ENCODE measurements at places on chromosomes 7 and 10.

GRCh38 chr10:12191715-12192114 is 4.0 kb downstream of the NUDT5 start:
- DNase-seq, result no peak

- no peak for DNase-seq
Measured at GRCh38 chr10:88996927-88997326, 6.3 kb downstream of the FAS start.

- no peak for DNase-seq
Measured at GRCh38 chr7:102234801-102235550, 51.7 kb upstream of the SH2B2 start.

DNA sequence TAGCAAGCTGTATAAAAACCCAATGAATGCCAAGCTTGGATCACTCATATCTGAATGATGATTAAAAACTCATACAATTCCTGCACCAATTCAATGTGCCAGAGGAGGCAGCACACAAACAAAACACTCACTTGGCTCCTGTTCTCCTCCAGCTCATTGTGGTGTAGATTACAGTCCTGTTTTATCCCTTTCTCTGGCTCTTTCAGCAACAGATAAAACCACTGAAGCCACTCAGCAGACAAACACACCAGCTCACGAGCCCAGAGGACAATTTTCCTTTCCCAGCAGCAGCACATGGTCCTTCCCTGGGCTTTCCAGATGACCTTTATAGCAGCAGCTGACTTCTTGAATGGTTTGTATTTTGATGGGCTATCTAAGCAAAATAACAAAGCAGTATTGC is 107.3 kb upstream of the STARD3NL start:
- no peak for DNase-seq

- DNase-seq, result peak; percentile 3
Measured at GRCh38 chr7:150586785-150587152, 19.6 kb downstream of the GIMAP4 start.

GRCh38 chr10:2202401-2202800 is 465.1 kb upstream of the ADARB2 start:
- DNase-seq, result no peak

DNA sequence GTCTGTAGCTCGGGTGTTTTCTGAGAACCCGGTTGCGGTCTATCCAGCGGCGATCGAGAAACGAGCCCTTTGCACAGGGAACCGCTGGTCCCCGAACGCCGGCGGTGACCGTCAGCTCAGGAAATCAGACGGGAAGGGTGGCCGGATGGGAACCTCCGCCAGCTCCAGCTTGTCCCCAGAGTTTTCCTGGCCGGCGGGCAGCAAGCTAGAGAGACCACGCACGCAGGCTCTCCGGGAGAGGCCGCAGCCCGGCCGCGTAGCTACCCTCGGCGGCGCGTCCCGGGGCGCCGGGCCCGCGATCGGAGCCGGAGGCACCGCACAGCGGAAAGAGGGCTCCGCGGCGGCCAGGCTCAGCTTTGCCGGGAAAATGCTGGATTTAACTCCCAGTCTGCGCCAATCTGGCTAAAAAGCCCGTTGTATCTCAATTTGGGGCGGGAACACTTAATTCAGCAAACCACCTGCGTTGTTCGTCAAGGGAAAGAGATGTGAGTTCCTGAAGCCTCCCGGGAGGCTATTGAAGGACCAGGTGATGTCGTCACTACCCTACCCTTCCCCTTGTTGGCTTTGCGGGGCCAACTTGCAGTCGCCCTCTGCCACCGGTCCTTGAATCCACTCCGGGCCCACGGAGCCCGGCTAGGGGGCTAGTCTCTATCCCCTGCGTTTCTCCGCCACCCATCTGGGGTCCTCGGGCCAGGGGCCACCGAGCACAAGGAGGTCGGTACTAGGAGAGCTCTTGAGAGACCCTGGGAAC is 859 bp upstream of the CH25H start:
- DNase-seq, result no peak

GRCh38 chr10:124798781-124799180 is 2.8 kb upstream of the ABRAXAS2 start:
- DNase-seq, result no peak

DNA sequence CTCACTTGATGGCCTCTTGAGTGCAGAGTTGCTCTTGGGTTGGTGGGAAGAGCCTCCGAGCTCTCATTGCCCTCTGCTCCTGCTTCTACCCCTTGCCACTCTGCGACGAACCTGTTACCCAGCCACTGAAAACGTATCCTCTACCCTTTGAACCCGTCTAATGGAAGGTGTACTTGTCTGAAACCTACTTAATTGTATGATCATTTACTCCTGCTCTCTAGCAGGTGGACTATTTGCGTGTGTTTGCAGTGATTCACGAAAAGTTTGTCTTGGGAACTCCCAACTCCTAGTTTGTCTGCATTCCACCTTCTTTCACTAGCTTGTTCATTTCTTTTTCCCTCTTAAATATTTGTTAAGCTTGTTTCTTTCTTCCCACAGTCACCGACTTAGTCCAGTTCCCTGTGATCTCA is 503 bp downstream of the CROT start:
- peak; percentile 64 for DNase-seq

- peak; percentile 69 for DNase-seq
Measured at GRCh38 chr7:67019562-67020390, 23.1 kb downstream of the TYW1 start.

GRCh38 chr7:25119102-25119501 is 6.0 kb downstream of the CYCS start:
- no peak for DNase-seq

- DNase-seq, result no peak
Measured at GRCh38 chr7:70177166-70177565, 578.9 kb downstream of the AUTS2 start.

DNA sequence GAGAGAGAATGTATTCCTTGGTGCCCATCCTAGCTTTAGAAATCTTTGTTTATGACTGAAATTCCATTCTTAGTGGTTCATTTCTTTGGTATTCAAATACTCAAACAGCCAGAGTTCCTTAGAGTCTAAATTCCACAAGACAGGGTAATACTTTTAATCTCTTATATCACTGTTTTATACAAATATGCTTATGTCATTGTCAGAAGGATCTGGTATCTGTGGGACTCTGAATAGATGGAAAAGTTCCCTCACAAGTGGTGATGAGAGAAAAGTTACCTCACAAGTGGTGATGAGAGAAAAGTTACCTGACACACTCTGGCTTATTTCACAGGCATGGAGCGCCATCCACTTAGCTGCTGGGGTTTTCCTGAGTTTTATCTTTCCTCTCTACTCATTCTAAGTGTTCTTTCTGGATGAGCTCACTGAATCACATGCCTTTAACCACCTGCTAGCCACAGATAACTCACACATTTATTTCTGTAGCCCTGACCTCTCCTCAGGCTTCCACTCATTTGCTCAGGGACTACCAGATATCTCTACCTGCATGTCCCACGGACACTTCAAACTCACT is 784.0 kb downstream of the SUGCT start:
- peak; percentile 95 for DNase-seq

DNA sequence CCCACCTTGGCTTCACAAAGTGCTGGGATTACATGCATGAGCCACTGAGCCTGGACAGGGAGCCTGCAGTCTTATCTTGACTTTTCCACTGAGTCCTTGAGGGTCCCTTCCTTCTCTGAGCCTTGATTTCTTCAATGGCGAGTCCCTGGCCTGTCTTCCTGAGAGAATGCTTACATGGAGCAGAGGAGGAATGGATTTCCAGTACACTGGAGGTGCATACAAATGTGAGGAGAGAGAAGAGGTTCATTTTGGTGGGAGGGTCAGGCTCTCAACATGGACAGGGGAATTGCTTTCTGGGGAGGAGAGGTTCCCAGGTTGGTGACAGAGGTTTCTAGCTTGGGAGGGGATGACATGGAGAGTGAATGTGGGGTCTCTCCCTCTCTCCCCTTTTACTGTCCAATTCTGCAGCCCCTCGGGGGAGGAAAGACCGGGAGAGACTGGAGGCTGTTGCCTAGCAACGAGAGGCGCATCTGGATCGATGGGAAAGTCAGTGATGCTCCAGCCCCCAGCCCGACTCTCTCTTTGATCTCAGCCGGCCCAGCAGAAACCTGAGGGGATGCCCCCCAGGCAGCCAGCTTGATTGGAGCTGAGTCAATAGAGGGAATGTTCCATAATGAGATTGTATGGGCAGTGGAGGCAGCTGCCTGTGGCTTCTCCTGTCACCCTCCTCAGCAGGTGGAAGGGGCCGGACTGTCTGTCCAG is 14.8 kb downstream of the SRRM3 start:
- no peak for DNase-seq

- DNase-seq, result no peak
Measured at GRCh38 chr7:155455776-155456737, 1.9 kb upstream of the EN2 start.

- DNase-seq, result no peak
Measured at GRCh38 chr10:121449482-121449924, 148.7 kb downstream of the FGFR2 start.

DNA sequence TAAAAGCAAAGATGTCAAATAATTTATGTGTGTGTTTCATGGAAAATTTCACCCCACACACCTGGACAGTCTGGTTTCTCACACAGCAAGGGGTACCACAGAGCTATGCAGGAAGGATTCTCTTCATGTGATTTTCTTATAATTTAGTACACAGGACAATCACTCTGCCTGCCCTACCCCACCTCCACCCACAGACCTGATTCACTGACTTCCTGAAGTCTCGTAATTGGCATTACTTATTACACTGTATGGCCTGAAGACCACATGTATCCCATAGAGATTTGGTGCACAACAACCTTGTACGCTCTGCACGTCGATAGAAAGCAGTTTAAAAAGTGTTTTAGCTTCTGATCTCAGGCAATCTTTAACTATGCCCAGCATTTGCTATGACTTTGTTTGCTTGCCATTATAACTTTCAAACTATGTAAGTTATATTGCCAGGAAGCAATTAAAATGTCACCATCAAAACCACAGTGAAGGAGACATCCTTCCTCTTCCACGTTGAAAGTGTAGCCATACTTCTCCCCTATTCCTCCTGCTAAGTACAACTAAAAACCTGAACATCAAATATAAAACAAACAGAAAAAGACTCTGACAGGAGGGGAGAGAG is 279.4 kb upstream of the IMMP2L start:
- no peak for DNase-seq

DNA sequence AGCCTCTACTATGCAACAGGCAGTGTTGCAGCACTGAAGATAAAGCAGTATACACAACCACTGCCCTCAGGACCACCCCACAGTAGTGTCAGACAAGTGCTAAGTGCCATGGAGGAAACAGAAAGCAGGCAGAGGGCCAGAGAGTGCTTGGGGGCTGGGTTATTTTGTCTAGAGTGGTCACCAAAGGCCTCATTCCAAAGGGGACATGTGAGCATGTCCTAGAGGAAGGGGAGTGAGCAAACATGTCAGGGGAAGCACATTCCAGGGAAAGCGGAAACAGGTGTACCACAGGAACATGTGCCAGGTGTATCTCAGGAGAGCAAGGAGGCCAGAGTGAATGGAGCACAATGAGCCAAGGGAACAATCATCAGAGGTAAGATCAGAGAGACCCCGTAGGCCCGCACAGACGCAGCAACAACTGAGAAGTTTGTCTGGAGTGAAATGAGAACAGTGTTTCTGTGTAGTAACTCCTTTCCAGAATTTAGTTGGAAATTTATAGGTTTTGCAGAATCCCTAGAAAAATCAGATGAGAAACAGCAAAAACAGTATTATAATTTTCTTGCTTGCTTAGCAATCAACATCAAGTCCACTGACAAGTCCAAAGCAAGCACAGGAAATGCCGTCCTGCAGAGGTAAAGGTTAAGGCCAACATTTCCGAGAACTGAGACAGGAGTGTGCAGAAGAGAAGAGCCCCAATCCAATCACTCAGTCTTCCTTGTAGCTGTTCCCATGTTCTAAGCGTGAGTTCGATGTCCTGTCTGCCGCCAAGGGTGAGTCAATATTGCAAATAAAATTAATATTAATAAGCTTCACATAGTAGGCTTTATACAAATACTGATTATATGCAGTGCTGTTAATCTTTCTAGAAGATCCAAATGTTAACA is 67.3 kb downstream of the SGMS1 start:
- no peak for DNase-seq

DNA sequence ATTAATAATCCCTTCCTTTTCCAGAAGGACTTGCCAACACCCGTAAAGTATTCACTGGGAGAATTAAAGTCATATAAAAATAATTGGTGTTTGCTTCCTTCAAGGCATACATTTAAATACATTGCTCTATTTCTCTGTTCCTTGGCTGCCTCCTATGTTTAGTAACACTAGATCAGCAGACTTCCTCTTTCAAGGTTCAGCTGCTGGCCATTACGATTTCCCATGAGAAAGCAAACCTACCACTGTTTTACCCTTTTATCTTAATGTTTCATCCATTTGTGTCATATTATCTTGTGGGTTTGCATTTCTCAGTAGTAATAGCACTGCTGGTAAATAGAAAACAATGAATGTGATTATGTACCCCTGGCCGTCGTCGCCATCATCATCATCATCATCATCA is 313.8 kb upstream of the BMPER start:
- DNase-seq, result no peak

DNA sequence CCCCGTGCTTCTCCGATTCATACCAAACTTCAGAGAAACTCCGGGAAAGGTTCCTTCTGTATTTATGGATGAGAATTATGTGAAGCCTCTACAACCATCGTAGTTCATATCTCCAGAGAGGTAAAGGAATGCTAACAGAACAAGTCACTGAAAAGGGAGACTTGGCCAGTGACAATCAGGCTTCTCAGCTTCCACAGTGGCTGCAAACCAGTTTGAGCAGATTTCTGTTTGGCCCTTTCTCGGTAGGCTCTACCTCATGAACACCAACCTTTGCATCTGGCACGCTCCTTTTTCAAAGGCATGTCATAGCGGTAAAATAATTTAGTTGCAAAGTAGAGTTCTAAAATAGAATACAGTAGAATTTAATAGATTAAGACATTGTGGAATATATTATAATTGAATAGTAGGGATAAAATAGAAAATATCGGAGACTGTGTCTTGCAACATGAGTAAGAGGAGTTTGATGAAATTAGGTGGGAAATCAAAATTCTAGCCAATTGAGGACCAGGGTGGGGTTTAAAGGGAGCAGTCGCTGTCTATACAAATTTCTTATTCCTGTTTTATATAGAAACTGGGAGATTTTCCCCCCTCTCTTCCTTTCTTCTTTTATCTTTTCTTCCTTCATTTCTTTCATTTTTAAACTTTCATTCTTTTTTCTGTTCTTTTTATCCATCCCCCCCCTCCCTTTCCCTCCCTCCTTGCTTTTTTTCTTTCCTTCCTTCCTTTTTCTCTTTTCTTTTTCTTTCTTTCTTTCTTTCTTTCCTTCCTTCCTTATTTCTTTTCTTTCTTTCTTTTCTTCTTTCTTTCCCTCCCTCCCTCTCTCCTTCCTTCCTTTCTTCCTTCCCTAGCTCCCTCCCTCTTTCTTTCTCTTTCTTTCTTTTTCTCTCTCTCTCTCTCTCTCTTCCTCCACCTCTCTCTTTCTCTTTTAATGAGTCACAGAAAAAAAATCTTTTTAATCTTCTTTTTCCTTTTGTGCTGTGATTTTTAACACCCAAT is 161.5 kb upstream of the KLF6 start:
- peak; percentile 82 for DNase-seq

- no peak for DNase-seq
Measured at GRCh38 chr7:3882782-3883181, 581.7 kb downstream of the SDK1 start.

DNA sequence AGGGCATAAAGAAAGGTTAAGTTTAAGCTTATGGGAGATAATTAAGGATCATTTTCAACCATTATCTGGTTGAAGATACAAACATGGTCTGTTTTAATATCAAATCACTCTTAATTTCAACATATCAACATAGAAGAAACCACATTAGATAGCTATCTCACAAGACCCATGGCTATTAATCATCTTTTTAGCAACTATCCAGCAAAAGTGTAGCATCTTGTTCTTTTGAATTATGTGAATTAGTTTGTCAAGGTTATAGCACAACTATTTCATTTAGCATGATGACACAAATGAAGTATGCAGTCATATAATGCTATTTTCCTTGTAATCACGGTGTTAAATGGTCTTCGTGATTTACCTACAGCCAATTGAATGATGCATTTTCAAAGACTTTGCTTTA is 58.9 kb upstream of the PPP1R9A start:
- no peak for DNase-seq

All from trophoblast cell (in vitro differentiated cells and primary cell).